ENCODE measurements at places on chromosomes 2 and 18.

DNA sequence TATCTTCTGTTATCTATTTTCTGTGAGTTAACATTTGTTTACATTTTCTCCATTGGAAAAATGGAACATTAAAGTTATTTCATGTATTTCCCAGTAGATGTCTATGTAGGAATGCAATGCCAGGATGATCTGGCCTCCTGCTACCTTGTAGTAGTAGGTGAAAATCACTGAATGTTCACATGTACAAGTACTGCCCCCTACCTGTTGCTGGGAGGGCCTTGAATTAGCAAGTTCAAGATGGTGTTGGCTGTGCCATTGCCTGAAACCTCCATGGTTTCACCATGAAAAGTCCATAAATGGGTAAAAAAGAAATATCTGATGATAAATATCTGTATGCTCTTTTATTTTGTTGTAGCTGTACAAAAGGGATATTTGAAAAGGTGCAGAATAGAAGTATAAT, 30.7 kb downstream of the XRCC5 start:
- DNase-seq: no peak

DNA sequence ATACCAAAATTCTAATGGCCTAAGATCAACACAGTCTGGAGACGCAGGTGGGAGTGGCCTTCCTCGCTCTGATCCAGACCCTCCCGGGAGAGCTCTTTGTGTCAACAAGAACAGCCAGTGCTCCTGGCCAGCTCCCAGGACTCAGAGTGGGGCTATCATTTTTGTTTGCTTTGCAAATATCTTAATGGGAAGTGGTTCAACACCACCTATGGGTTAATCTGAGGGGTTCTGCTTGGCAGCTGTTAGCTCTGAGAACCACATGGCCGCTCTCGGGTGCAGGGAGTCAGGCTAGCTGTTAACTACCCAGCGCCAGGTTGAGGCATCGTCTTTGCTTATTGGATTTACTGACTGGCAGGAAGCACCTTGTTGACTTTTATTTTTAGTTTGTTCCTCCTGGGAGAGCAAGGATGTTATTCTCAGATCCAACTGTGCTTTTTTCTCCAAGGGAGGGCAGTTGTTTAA, 184.8 kb upstream of the SP5 start:
- peak; percentile 92 for DNase-seq

- DNase-seq: no peak
These were observed 441.8 kb downstream of the SETBP1 start for GRCh38 chr18:45122506-45122905.

DNA sequence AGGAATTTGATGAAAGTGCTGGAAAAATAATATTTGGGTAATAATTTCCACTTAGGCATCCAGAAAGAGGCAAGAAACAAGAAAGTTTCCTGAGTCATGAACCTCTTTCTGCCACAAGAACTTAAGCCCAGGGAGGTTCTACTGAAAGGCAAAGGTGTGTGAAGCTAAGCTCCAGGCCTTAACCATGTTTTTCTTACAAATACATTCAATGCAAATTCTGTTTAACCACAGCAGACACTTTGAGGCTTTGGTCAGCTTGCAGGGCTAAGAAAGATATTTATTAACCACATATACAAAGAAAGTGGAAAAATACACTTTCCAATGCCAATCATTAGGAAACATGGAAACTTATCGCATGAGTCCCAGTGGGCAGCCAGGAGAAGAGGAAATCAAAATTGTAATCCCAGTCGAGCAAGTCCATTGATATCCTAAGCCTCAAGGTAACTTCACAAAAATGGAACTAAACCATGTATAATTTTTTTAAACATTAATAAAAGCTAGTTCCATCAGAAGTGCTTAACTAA, 68.3 kb downstream of the PIEZO2 start:
- DNase-seq: no peak

DNA sequence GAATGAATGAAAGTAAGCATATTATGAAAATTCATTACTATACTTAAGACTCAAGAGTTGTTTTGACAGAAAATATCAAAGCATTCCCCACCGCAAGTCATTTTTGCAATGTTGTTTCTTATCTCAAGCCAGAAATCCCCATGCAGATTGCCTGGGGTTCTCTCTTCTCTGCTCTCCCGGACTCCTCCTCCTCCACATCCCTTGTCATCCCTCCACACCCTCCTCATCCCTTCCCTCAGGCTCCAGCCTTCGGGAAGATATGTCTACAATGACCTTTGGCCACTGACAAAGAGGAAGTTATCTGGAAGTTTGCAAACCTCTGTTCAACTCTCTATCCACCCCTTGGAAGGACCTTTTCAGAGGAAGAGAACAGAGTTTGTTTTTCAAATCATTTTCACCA, 11.9 kb downstream of the TFCP2L1 start:
- no peak for DNase-seq

- no peak for DNase-seq
These were observed 427.8 kb upstream of the MYT1L start for GRCh38 chr2:2758793-2759367.

DNA sequence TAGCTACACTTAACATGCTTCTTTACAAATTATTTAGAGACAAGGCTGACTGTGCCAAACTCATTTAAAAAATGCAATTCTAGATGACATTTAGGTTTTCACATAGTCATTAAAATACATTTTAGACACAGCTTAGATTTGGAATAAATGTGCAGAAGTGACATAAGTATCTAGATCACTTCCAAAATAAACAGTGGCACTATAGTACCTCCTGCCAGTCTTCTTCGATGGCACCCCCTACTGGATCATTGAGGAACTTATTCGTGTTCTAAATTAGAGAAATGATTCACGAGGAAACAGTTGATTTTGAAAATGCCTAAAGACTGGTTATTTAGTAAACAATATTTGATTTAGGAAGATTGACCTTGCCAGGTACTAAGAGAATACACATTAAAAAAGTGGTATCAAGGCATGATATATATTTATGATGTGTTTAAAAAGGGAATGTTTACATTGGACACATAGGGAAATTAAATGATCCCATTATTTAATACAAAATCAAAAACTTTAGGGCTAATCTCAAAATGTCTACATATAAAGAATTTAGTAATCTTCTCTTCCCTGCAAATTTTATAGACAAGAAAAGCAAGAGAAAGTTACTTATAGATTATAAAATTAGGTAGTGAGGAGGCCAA, 323.9 kb downstream of the XIRP2 start:
- DNase-seq: peak; percentile 2

GRCh38 chr18:61569176-61569892, 236.1 kb downstream of the CDH20 start:
- DNase-seq: no peak

GRCh38 chr2:118003396-118003824, 10.5 kb downstream of the CCDC93 start:
- DNase-seq: peak; percentile 28

DNA sequence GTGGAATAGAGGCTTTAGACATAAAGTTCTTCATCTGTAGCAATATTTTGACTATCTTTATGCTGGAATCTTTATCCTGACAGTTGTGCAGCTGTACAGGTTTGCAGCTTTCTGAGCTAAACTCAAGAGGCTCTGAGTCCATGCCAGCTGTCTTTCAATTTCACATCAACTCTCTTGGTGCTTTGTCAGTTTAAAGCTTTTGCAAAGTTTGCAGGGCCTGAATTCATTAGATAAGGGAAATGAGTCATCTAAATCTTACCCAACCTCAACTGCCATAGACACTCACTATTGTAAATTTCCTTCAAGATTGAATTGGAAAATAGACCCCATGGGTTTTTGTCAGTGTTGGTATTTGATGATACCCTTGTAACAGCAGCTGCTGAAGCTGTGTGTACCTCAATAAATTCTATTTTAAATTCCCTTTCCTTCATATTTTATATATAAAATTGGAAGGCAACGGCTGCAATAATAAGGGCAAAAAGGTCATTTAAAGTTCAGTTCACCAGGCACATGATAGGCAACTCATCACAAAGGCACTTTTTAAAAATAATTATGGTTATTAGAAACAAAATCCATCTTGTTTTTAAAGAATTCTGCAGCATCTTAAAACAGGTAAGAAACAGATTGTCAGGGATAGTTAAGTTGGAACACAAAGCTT, 169.9 kb upstream of the SLC39A10 start:
- DNase-seq: no peak

GRCh38 chr2:212854771-212855170, 296.6 kb downstream of the IKZF2 start:
- DNase-seq: no peak

DNA sequence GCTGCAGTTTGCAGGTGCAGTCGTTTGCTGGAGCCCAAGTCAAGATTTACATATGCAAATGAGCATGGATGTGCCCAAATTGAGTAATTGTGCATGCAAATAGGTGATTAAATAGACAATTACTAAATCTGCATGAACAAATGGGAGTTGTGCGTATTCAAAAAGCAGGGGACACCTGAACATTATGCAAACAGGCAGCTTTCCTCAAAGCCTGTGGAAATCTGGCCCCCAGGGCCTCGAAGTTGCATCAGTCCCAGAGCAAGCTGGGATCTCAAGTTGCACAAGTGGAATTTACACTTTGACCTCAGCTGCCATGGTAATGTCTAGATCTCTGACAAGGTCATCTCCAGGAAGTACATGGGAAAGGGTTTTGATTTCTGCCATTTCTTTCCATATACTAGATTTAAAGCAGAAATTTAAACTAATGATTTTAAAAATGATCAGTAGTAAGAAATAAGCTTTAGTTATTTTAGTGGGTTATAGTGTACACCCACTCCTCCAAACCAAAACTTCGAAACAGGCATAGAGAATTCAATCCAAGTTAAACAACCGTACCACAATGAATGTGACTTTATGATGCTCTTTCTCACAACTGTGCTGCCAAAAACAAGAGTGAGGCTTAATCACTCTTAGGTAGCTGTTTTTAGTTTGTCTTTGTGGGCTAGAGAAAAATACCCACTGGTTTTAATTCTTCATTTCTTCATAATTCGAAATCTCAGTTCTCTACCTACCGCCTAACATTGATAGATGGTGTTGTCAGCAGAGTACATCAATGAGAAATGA, 110.7 kb downstream of the RND3 start:
- DNase-seq: no peak

GRCh38 chr2:113167962-113168340, 5.8 kb upstream of the PSD4 start:
- no peak for DNase-seq

- no peak for DNase-seq
These were observed 23.6 kb downstream of the FAM171B start for GRCh38 chr2:186717320-186718007.

DNA sequence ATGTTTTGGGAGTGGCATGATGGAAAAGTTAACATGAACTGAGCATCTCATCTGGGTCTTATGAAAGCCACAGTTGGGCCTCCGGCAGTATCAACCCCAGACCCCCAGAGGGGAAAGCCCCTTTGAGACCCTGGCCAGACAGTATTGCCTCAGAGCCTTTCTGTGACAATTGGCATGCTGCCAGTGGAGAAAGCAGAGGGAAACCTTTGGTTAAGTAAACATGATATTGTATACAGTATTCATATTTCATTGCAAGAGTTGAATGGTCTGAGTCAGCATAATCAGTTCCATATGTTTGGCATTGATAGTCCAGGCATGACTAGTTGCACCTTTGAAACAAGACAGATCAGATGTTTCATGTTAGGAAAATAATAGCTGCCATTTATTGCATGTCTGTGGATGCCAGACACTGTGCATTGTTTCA, 20.0 kb downstream of the MERTK start:
- no peak for DNase-seq

- no peak for DNase-seq
These were observed 170.5 kb downstream of the FTCDNL1 start for GRCh38 chr2:199680482-199680881.

GRCh38 chr2:165112133-165112573, 91.7 kb downstream of the SCN3A start:
- no peak for DNase-seq

- no peak for DNase-seq
These were observed 13.1 kb upstream of the CRACDL start for GRCh38 chr2:98948956-98949739.

- no peak for DNase-seq
These were observed 245.6 kb upstream of the RASGRP3 start for GRCh38 chr2:33230842-33231241.

- no peak for DNase-seq
These were observed 105.2 kb downstream of the CCDC85A start for GRCh38 chr2:56288838-56289580.

DNA sequence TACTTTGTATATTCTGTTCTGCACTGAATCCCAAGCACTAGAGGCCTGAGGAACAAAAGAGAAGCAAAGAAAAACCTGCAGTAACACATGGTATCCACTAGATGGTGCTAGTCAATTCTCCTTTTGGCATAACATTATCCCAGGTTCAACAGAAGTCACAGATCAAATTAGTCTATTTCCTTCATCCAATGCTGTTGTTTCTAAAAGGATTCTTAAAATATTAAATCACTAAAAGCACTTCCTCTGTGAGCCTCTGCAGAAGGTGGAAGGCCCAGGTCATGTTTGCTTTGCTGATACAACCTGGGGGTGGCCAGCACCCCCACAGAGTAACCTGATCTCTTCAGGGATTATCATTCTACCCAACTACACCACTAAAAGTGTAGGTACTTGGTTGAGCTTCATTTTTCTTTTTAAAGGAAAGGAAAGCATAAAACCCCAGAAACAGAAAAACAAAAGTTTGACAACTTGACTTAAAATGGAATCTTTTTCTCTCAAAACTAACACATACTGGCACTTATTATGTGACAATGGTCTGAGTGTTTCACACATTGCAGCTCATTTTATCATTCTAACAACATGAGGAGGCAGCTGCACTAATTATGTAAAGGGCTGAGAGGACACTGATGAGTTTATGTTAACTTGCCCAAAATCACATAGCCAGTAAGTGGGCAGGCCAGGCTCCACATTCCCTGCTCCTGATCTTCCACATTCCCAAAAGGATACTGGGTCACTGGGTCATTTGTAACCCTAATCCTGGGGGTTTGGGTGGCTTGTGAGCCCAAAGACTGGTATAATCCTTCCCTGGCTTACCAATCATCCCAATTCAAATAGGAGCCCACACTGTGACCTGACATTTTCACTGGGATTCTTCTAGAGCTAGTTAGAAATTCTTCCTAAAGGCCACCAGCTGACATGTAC, 66.8 kb upstream of the DNER start:
- DNase-seq: peak; percentile 29

GRCh38 chr18:52750995-52751394, 411.0 kb downstream of the DCC start:
- DNase-seq: no peak

GRCh38 chr18:43757273-43757672, 480.0 kb upstream of the SYT4 start:
- no peak for DNase-seq

- no peak for DNase-seq
These were observed 4.9 kb downstream of the LTBP1 start for GRCh38 chr2:32951672-32952071.

- DNase-seq: no peak
These were observed 2.2 kb downstream of the KIAA1328 start for GRCh38 chr18:36831139-36831538.

- no peak for DNase-seq
These were observed 35.8 kb downstream of the MTCL1 start for GRCh38 chr18:8741117-8741516.
